ENCODE measurements at places on chromosomes 11 and 22.

DNA sequence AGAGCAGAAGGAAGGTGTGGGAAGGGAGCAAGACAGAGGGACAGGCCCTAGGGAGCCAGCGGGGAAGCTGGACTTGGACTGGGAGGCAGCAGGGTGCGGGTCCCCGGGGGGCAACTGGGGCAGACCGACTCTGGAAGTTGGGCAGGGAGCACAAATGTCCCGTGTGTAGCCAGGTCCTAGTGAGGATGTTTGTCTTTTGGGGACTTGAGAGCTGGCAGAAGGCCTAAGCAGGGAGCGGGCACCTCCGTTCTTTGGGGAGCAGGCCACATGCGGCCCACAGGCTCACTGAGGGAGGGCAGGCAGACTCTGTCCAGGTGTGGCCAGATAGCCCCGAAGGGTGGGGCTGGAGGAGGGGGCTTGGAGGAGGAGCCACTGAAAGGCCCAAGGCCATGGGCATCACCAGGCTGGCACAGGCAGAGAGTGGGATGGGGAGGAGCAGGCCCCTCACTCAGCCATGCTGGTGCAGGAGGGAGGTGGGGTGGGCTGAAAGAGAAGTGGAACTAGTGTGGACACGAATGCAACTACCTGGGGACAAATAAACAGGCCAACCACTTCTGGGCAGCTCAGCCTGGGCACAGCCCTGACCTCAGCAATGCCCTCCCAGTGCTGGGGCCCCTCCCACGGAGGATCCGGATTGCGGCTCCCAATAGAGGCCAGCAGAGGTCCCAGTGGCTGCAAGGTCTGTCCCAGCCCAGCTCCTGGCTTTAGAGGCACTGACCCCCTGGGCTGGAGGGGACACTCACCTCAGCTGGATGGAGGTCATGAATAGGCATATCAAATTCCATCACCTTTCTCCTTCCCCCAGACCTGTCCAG lies 1.3 kb upstream of the SCARF2 start:
- DNase-seq = no peak

- DNase-seq = peak; percentile 60
These were observed 6.5 kb upstream of the MFNG start for GRCh38 chr22:37492428-37493344.

- no peak for DNase-seq
These were observed 3.3 kb downstream of the SCARF2 start for GRCh38 chr22:20434264-20434751.

- no peak for DNase-seq
These were observed 50.0 kb upstream of the SYT13 start for GRCh38 chr11:45336136-45336535.

DNA sequence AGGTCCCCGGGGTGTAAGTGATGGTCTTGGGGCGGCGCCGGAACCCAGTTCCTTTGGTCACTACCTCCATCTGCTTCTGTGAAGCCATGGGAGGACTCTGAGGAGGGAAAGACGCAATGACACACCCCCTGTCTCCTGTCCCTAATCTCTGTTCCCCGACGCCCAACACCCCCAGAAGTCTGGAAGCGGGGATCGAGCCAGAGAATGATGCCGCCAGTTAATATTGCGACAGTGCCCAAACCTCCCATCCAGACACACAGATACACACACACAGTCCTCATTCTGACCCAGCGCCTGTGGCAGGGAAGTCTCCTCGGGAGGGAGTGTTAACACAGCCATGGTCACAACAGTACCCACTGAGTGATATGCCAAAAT lies 352 bp downstream of the C22orf23 start:
- no peak for DNase-seq

- no peak for DNase-seq
These were observed 62.2 kb upstream of the FDX1 start for GRCh38 chr11:110367571-110367970.

DNA sequence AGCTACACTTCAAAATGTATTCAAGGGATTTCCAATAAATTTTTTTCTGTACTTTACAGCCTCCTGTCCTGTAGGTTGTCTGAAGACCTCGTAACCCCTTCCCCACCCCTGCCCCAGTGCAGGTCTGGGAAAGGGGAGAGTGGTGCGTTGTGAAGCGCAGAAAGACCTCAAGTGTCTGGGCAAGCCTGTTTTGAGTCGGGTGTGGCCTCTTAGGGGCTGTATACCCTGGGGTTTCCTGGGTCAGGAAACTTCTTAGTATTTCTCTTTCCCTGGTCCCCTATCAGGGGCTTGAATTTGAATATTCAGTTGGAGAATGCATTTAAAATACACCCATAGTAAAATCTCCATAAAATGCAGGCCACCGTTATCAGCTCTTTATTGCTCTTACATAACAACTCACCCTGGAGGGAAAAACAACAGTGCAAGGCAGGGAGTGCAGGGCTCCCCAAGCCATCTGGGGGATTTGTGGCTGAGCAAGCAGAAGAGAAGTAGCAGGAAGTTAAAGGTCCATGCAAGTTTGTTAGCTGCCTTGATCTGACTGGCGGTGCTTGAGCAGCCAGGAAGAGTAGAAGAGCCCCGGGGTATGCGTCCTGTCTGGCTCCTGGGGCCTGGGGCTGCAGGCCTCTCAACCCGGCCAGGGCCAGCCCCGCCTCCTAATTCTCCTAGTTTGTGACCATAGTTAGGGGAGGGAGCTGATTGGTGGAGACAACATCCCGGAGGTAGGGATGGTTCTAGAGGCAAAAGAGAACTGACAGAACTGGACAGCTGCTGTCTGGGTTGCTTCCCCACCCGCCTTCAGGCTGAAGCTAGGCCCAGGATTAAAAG lies 25.7 kb downstream of the ARHGAP1 start:
- DNase-seq = peak; percentile 38

DNA sequence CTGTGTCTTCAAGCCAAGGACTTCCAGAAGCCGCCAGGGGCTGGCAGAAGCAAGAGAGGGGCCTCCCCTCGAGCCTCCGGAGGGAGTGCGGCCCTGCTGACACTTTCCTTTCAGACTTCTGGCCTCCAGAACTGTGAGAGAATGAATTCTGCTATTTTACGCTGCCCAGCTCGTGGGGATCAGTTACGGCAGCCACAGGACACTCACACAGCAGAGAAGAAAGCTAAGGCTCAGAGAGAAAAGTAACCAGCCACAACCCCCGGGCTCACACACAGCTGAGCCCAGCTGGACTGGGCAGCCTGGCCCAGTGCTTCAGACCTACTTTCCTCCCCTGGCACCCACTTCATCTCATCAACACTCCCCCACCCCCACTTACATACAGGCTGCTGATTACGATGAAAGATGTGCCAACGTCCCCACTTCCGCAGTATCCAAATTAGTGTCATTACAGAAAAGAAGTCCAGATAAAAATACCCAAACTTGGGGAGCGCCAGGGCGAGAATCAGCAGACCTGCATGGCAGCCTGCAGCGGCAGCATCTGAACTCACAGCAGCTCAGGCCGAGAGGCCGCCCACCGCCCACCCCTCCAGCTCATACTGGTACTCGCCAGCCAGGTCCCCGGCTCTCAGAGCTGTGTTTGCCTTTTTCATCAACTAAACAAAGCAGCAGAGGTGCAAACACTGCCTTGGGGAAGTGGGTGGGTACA lies 15.3 kb downstream of the PHF21B start:
- no peak for DNase-seq

GRCh38 chr11:128565881-128566280 lies 21.5 kb downstream of the ETS1 start:
- DNase-seq = no peak

DNA sequence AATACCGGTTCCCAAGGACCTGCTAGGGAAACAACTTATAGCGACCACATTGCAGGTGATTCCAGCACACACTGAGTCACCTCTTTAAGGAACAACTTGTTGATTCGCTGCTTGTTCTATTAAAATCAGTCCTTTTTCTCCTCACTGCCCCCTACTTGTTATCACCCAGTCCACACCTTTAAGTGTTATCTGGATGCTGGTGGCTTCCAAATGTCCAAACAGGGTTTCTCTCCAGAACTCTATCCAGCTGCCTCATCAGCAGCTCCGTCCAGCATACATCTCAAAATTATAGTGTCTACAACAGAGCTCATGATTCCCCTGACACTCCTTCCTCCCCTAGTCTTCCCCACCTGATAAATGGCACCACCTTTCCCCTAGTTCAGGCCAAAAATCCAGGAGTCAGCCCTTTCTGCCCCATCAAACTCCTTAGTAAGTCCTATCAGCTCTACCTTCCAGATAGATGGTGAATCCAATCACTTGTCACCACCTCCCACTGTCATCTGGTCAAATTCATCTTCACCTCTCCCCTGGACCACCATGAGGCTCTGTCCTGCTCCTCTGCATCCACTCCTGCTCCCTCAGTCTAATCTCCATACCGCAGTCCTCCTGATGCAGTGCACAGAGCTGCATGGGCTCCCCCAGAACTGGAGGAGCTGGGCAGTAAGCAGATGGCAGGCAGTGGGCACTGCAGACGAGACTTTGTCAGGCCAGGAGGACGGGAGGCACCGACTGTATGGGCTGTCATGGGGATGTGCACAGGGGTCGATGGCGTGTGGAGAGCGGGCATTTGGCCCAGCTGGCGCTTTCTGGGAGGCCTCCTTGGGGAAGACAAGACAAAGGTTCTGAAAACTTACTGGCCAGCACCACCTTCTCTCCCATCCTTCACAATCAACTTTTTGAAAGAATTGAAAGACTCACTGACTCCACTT lies 19.3 kb downstream of the IL10RA start:
- no peak for DNase-seq

DNA sequence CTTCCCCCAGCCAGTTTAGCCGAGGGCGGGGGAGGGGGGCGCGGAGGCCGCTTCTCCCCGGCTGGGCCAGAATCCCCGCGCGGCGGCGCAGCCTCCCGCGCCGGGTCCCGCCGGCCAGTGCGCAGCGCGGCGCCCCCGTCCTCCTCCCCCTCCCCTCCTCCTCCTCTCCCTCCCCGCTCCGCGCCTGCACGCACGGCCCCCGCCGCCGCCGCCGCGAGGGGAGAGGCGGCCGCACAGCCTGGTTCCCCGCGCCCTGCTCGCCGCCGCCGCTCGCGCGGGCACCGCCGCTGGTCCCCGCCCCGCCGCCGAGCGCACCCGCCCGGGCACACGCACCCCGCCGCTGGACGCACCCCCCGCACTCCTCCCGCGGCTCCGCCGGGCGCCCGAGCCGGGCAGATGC lies at the start of gene FLRT1:
Gene FLRT1, plus strand, starts transcription at position 356 of the 400 bp plus-strand sequence. CDS start 80,337 bp downstream, outside the sequence.
- DNase-seq = no peak

- DNase-seq = peak; percentile 17
These were observed 3.8 kb downstream of the MAPK8IP2 start for GRCh38 chr22:50604256-50605001.

DNA sequence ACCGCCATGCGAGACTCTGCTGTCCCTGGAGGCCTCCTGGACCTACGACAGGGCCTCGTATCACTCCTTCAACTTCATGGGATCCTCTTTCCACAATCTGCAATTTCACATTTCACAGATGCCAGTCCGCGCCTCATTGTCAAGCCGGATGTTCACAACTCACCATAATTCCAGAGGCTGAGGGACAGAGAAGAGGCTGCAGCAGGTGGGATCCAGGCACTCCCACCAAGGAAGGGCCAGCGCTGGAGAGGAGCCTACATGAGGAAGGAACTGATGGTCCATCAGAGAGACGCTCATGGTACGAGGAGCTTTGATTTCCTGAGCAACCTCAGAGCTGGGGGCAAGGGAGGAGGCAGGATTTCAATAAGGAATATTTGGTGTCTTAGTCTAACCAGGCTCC lies 495.0 kb downstream of the BRD1 start:
- DNase-seq = no peak

Data from activated T-cell treated with anti-CD3 and anti-CD28 coated beads, Interleukin-2, amount 50 U/mL, for 1 hour (primary cell).